ENCODE measurements at places on chromosomes 12 and 14.

- DNase-seq: no peak
These were observed 202.8 kb downstream of the BCAT1 start for GRCh38 chr12:24746006-24746671.

DNA sequence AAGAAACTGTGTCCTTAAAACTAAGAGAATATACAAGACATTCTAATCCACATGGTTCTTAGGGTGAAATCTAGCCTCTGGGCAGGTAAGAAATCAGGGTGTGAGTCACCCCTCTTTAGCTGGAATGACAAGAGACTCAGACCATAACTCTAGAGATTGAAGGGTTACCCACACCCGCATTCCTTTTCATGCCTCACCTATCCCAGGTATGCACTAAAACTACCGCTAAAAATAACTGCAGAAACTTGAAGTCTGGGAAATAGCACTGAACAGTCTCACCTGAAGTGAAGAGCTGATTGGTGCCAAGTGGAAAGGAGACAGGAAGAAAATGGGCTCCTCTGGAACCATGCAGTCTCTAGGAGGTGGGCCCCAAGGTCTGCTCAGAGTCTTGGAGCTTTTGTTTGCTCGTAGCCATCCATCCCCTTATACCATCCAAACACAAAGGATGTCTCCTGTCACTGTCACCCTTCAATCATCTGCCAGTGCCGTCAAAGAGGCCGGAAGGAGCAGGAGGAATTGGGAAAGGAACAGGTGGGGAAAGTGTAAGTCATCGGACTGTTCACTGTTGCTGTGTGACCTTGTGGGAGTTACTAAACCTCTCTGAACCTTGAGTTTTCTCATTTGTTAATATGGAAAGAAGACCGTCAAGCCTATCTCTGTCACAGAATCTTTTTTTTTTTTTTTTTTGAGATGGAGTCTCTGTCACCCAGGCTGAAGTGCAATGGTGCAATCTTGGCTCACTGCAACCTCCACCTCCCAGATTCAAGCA lies 22.4 kb downstream of the DDX47 start:
- no peak for DNase-seq

DNA sequence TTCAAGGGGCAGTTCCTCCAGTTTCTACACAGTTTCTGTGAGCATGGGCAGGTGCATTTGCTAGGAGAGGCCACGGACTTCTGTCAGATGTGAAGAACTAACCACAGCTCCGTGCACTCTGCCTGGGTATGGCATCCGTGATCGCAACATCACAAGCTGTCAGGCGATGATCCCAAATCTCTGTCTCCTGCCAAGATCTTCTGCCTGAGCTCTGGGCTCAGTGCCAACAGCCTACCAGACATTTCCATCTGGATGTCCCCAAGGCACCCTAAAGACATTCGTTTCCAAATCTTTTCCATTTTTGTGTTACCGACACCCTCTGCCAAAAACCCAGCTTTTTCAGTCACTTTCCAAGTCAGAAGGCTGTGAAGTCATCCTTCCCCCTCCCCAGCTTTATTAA lies 292.1 kb downstream of the GLT1D1 start:
- DNase-seq: peak; percentile 4

- DNase-seq: no peak
These were observed 32.1 kb downstream of the PRMT8 start for GRCh38 chr12:3523058-3523457.

DNA sequence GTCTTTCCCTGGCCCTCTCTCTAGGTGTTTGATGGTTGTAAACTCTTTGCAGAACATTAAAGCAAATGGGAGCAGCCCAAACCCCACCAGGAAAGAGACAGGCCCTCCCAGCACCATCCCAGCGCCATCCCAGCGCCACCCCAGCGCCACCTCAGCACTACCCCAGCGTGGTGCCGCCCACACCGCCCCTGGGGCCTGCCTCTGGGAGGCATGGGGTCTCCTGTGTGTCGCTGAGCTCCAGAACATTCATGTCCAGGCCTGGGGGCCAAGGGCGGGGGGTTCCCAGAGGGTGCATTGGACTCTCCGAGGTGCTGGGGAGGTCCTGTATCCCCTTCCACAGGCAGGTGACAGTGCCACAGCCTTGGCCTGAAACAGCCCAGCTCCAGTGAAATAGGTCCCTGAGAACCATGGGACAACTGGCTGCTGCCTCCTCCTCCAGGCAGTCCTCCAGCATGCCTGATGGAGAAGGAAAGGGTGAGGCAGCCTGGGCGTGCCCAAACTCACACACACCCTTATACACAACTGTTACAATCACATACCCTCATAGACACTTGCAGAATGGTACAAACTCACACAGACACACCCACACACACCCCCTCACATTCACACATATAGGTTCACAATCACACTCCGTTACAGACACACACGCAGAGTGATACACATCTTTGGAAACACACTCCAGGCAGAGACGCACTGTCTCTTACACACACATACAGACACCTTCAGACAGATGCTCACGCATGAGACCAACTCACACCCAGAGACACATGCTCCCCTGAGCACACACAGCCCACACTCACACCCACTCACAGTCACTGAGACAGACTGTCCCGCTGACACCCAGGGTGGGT lies 44.4 kb upstream of the NCOR2 start:
- DNase-seq: no peak

DNA sequence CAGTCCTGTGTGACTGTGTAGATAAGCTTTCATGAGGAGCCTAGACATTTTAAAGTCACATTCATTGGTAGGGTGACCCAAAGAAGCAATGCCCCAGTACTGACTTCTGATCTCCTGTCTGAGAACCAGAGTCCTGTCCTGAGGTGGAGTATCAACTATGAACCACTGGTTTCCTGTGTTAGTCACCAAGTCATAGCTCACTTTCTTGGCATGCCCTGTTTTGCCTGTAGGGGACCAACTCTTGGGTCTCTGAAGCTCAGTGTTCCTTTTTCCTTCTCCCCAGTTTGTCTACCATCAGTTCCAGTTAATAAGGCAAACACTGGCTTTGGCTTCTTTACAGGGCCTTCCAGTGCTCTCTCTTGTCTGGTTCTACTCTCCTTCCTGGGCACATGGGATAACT lies 97.4 kb downstream of the C12orf75 start:
- DNase-seq: no peak

DNA sequence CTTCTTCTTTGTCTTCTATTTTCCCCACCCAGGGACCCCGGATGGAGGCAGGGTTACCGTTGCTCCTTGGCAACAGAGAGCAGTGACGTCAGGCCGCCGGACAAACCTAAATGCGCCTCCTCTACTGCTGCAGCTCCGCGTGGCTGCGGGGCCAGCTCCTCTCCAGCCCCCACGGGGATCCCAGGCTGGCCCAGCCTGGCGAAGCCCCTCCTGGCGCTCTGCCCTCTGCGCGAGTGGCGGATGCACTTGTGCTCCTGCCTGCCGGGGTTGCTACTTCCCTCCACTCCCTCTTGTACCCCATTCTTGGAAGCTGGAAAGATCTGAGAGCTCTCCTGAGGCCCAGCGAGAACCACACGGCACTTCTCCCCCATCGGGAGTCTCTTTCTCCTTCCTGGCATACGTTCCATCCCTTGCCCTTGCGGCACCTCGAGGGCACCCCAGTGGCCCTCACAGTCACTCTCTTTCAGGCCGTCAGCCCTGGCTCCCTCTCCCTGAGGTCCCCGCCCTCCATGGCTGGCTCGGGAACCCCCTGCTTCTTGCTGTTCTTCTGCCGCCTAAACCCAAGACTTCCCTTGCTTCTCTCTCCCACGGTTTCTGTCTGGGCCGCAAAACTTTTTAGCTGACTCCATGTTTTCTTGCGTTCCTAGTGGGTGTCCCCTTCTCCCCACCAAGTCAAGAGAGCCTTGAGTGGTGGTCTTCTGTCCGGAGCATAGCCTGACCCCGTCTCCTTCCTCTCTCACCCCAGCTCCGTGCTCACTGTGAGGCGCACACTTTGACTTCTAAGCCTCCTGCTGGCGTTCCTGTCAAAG lies 121.7 kb downstream of the PAPOLA start:
- no peak for DNase-seq
